ENCODE measurements at places on chromosomes 16 and 17. TPM values are rescaled to one million over a fixed set of nuclear protein-coding genes. Genes with fewer than 3 reads are reported as not detected.

SLX4 gene
- 7.3 TPM for polyA plus RNA-seq

CD300LB gene
- polyA plus RNA-seq, result 0.44 TPM

UBE2Z gene
- polyA plus RNA-seq, result 95.4 TPM

NUP88 gene
- polyA plus RNA-seq, result 77.4 TPM

GRCh38 chr17:57285701-57286100 lies 29.4 kb downstream of the MSI2 start:
- no peak for DNase-seq

- no peak for DNase-seq
Observed at GRCh38 chr17:81339191-81339533, 44.1 kb upstream of the SLC38A10 start.

DNA sequence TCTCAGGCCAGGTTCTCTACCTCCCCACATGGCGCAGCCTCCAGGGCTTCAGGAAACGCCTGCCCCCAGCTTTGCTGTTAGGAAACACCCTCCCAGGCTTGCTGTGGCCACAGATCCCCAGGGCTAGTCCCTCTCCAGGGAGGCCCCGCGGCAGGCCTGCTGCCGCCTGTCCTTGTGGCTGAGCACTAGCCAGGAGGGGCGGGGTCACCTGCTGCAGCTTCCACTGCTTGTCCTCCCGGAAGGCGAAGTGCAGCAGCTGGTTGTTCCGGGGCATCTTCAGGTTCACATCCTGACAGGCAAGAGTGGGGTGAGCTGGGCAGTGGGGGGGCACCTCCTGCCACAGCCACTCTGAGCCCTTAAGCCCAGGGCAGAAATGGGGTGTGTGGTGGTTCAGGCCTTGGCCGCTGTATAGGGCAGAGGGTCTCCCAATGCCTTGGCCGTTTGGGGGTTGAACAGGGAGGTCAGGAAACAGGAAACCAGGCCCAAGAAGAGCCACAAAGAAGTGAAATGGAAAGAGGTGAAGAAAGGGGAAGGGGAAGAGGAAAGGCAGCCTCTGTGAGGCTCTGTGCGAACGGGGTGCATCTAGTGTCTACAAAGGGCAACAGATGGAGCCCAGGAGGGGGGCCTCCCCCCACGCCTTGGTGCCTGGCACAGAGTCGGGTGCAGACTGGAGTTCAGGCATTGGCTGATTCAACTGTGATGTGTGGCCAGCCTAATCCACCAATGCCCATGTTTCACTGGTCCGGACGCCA lies 2.0 kb downstream of the ROGDI start:
- DNase-seq, result no peak

GRCh38 chr16:84570739-84571403 lies 47.0 kb downstream of the COTL1 start:
- DNase-seq, result no peak

DNA sequence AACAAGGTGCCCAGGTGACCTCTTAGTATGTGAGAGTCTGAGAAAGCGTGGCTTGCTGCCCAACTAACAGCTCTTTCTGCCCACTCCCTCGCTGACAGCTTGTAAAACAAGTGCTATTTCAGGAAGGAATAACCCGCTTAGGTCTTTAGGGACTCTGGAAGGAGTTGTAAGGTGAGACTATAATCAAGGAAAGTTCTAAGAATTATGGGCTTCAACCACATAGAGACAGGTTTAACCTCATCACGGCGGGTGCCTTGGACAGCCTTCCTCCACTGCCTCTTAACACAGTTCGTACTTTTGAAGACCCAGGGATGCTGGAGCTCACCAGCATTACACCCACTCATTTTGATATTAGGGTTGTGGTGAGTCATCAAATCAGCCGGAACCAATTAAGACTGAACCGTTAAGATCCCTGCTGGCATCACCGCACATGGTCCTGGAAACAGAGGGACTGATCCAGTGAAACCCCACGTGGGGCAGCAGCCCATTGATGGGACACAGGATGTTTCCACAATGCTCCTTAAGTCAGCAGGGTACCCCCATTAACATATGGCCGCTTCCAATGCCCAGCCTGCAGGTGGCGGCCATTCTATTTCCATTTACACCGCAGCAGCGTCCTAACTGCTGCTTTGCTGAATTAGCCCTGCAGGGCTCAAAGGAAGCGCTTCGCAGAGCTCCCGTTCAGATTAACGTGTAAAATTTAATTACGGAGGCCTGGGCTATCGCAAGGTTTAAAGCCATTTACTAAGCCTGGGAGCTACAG lies 176.6 kb upstream of the SDK2 start:
- no peak for DNase-seq

GRCh38 chr16:21622545-21622944 lies 23.2 kb downstream of the METTL9 start:
- DNase-seq, result no peak

- no peak for DNase-seq
Observed at GRCh38 chr17:10261098-10261497, 62.7 kb upstream of the GAS7 start.

Data from renal cortex interstitium (tissue), 15 donors.